NCI-H187 treated with DMSO at 0.1 percent for 48 hours (cell line): ENCODE measurements at places on chromosomes 5 and 9.

- no peak for DNase-seq
Observed at GRCh38 chr5:153267506-153267905, 223.0 kb upstream of the GRIA1 start.

GRCh38 chr5:178555005-178555404, 35.2 kb downstream of the COL23A1 start:
- DNase-seq = no peak

- no peak for DNase-seq
Observed at GRCh38 chr9:7150153-7150890, 392.5 kb downstream of the KDM4C start.

DNA sequence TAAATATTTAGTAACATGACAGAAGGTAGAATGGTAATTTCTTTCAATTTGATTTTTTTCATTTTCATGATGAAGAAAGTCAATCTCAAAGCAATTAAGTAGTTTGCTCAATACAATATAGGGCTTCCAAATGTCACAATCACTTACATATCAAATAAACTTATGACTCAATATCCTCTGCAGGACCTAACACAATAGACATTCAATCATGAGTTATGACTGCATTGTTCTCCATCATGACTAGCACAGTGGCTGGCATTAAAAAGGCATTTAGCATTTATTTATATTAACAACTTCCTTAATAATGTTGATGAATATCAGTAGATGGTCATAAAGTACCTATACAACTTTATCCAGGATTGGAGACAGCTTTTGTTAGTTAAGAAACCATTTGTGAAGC, 1499.6 kb downstream of the EFNA5 start:
- DNase-seq = no peak

- DNase-seq = no peak
Observed at GRCh38 chr9:4365055-4365454, 65.2 kb upstream of the GLIS3 start.

DNA sequence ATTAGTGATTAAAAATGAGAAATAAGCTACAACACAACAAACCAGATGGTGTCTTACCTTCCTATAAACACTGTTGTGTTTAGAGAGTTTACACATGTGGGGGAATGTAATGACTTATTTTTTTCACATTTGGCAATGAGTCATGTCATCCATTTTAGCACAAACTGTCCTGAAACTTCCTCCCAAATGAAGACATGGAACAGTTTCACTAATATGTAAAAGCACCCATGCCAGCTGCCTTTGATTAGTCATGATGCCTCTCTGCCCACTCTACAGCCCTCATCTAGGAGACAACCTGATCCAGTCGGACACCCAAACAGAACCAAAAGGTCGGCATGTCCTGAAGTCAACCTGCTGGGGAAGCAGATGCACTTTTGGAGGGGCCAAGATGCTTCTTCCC, 98.2 kb downstream of the SEMA5A start:
- DNase-seq = no peak

GRCh38 chr9:92265154-92265553, 28.3 kb downstream of the IARS1 start:
- no peak for DNase-seq

DNA sequence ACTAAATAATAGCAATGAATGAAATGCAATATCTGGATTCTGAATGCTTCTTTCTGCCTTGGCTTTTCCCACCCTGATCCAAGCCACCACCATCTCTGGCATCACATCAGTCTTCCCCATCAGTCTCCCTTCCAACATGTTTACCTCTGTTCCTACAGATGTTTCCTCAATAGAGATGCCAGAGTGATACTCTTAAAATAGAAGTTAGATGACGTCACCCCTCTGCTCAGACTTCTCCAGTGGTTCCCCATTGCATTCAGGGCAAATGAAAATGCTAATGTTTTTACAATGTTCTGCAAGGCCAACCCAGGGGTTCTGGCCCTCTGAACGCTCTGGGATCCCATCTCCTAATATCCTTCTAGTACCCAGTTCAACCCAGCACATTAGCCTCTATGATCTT, 305.8 kb downstream of the TRIM32 start:
- DNase-seq = no peak
